ENCODE measurements at places on chromosomes 1 and 21. TPM values are rescaled to one million over a fixed set of nuclear protein-coding genes. Genes with fewer than 3 reads are reported as not detected.
A peak's percentile ranks its signal among the peaks of the same experiment; 100 is the strongest.

- no peak for DNase-seq
Measured at GRCh38 chr1:66916320-66916719, 8.3 kb downstream of the DNAI4 start.

DNA sequence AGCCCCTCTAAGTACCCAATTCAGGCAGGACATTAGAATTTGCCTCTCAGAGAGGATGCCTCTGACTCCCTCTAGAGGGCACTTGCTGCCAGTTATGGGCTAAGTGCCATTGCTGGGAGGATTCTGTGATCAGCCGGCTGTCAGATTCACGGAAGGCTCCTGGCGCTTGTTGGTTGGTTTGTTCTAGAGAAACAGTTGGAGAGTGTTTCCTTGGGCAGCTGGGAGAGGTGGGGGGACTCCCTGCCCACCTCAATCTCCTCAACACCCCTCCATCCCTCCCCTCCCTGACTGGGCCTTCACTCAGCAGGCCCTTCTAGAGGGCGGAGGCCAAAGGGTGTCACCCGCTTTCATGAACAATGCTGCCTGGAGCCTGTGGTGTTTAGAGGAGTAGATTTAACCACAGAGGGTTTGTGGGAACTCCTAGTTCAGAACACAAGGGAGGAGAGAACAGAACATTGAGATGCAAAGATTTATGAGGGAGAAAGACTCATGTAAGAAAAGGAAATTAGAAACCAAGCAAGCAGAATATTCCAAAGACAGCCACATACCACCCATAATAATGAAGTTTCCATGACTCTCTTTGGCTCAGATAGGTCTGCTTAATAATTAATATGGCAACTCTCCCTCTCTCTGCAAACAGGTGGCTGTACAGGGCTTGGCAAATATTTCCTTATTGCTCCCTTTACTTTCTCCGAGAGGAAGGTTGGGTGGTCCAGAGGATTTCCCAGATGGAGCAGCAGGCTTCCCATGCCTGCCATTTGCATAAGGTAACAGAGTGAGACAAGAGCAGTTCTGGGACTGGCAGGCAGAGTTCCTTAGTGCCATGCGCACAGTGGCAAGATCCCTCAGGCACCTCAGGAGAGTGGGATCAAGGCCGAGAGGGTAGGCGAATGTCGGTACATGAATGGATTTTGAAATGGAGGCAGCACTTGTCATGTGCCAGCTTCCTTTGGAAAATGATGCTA lies 30.0 kb upstream of the ACP6 start:
- DNase-seq: peak; percentile 57

The DBT gene
- polyA plus RNA-seq: 17.6 TPM

DNA sequence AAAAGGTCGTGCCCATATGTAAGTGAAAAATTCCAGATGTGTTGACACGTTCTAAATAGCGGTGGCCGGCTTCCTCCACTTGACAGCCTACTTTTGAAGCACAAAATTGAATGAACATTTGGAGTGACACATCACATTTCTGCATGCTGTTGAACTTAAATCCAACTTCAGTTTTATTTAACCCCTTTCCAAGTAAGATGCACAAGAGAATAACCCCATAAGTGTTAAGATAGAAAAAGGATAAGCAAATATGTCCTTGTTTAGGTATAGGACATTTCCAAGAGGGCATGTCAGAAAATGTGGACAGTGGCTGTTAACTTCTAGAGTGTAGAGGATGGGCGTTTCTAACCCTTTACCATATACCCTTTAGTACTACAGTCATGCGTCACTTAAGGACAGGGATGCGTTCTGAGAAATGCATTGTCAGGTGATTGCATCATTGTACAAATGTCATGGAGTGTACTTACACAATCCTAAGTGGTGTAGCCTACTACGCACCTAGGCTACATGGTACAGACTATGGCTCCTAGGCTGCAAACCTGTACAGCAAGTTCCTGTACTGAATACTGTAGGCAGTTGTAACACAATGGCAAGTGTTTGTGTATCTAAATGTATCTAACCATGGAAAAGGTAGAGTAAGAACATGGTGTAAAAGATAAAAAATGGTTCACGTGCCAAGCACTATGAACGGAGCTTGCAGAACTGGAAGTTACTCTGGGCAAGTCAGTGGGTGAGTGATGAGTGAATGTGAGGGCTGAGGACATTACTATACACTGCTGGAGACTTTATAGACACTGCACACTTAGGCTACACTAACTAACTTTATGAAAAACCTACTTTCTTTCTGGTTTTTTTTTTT lies 9.3 kb upstream of the FAM89A start:
- DNase-seq: no peak

The KRTAP10-2 gene
- not detected for polyA plus RNA-seq

GRCh38 chr1:233509526-233509925 lies 104.4 kb upstream of the KCNK1 start:
- DNase-seq: no peak

DNA sequence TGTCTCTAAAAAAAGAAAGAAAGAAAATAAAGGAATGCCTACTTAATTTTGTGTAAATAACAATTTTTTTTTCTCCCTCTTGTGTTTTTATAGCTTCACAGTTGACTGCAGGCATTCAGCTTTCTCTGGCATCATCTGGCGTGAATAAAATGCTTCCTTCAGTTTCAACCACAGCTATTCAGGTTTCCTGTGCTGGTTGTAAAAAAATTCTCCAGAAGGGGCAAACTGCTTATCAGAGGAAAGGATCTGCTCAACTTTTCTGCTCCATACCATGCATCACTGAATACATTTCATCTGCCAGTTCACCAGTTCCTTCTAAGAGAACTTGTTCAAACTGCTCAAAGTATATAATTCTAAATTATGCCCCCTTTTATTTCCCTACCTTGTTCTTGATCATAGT lies 18.0 kb downstream of the ZMYM1 start:
- no peak for DNase-seq

The IVL gene
- not detected for polyA plus RNA-seq

The GUCA2A gene
- not detected for polyA plus RNA-seq

The PPM1J gene
- 6.9 TPM for polyA plus RNA-seq

- no peak for DNase-seq
Measured at GRCh38 chr1:198778049-198778448, 139.2 kb downstream of the PTPRC start.

The PGD gene
- 30.9 TPM for polyA plus RNA-seq

DNA sequence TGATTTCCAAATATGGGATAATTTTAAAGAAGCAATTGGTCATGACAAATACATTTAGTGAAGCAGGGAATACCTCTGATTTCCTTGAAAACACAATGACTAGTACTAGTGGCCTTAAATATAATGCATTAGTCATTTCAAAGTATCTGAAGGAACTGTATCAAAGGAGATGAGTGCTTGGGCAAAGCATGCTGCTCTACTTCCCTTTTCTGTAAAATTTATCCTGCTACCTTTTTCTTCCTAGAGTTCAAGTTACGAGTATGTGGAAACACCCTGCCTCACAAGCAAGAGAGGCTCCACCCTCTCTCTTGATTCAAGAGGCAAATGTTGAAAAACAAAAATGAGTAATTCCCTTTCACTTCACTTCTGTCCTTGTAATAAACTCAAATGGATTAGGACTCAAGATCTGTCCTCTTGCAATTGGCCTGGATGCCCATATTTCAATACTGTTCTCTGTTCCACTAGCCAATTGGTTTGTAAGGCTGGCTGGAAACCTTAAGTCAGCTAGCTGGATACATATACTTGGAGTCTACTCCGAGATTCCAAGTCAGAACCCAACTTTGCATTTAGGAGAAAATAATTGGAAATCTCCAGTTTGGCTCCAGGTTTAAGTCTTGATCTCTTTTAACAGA lies 92.5 kb downstream of the CDC42BPA start:
- no peak for DNase-seq

DNA sequence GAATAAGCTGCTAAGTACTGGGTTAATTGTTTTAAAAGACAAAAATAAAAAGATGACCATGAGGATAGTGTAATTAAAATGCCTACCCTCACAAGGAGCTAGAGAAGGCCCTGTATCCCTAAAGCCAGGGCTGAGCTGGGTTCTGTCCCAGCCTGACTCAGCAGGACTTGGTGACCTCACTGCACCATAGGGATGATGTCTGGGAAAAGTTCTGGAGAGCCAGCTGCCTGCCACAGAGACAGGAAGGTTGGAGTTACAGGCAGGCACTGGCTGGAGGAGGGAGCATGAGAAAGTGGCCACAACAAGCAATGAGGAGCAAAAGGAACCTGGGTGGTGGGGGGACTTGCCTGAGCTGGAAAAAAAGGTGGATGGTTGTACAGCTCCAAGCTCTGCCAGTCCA lies 5.7 kb upstream of the TNR start:
- no peak for DNase-seq

GRCh38 chr1:194062962-194063361 lies 876.5 kb upstream of the B3GALT2 start:
- DNase-seq: no peak

GRCh38 chr1:156200044-156200443 lies 6.1 kb downstream of the SLC25A44 start:
- no peak for DNase-seq

GRCh38 chr1:24657781-24658180 lies 14.7 kb downstream of the SRRM1 start:
- DNase-seq: no peak

The TXNIP gene
- 597 TPM for polyA plus RNA-seq

The CADM3 gene
- 2.1 TPM for polyA plus RNA-seq

DNA sequence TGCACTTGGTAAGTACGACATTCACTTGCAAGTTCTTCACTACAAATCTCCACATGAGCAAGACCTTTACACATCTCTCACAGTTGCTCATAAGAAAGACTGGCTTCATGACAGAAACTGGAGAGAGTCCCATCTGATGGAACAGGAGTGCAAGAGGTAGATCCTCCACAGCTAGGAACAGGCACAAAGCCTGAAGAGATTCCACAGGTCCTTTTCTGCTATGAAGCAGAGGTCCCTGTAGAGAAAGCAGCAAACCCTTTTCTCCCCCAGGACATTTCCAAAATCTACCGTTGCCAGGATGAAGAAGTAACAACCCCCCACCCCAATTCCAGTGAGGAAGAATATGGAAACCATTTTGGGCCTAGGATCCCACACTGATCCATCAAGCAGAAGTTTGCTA lies 47.3 kb downstream of the EIF4G3 start:
- no peak for DNase-seq

DNA sequence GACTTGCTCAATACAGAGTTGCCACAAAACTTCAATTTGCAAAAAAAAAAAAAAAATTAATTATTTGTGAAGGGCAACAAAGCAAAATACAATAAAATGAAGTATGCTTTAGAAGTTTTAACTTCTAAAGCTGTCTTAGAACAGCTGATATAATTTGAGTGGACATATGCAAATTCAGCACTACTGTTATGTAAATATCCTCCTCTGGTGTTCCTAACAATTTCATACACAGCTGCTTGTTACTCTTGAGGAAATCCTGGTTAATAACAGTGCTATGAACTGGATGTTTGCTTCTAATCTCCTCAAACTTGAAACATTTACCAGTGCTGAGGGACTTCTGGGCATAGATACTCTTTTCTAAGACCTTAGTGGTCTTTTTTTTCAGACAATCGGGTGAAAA lies 69.6 kb upstream of the COL24A1 start:
- DNase-seq: no peak

The FMOD gene
- 7.0 TPM for polyA plus RNA-seq

- peak; percentile 34 for DNase-seq
Measured at GRCh38 chr1:198620951-198621824, 17.7 kb upstream of the PTPRC start.

- DNase-seq: no peak
Measured at GRCh38 chr1:178723546-178723945, 1.5 kb upstream of the RALGPS2 start.

- no peak for DNase-seq
Measured at GRCh38 chr1:39692152-39693074, 1.2 kb upstream of the HPCAL4 start.

DNA sequence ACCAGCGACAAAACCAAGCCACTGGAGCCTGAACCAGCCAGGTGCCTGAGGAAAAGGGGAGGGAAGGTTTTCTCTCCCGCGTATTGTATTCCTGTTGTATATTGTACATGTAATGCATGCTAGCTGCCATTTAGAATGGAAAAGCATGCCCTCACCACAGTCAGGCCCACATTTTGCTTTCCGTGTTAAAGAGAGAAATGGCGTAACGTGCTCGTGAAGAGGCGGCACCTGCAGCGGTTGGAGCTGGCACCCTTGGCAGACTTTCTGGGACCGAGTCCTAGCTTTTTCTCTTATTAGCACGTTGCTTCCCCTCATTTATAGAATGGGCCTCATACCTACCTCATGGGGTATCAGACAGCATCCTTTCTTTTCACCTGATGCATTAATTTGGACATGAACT lies 135.3 kb upstream of the IRF2BP2 start:
- DNase-seq: no peak

DNA sequence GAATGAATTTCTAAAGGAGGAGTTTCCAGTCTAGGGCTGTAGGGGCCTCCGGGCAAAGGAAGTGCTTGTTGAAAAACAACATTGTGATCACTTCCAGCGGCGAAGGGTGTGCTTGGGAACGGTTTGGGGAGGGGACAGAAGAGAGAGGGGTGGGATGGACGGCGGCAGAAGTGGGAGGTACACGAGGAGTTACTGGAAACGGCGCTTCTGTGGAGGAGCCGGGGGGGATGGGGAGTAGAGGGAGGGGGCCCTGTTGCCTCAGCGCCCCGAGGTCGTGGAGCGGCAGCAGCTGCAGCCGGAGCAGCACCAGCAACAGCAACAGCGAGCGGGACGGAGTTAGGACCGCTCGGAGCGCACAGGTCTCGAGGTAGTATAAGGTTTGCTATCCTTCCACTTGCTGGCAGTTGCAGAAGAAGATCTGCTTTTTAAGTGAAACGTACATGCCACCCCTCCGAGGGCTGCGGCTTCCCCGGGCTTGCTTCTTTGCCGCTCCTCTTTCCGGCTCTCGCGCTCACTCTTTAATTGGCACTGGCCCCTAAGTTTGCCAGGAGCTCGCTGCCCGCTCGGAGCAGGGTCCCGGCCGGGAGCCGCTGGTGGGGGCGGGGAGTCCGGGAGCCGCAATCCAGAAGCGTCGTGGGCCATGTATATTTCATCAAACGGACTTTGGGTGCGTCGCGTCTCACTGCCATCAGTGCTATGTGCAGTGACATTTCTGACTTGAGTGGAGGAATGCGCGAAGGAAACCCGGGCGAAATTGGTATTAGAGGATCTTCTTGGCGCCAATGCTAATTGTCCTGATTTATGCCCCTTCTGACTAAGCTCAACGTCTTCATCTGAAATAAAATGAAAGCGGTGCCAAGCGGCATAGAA lies 771 bp upstream of the NTNG1 start:
- DNase-seq: no peak
